Renal pelvis (tissue), 12 donors: ENCODE measurements at places on chromosomes 5 and 9. TPM values are rescaled to one million over a fixed set of nuclear protein-coding genes. Genes with fewer than 3 reads are reported as not detected.

GRCh38 chr9:110254500-110254899 lies 1.8 kb downstream of the TXN start:
- no peak for DNase-seq

- no peak for DNase-seq
Measured at GRCh38 chr5:119333421-119333851, 22.4 kb upstream of the TNFAIP8 start.

DNA sequence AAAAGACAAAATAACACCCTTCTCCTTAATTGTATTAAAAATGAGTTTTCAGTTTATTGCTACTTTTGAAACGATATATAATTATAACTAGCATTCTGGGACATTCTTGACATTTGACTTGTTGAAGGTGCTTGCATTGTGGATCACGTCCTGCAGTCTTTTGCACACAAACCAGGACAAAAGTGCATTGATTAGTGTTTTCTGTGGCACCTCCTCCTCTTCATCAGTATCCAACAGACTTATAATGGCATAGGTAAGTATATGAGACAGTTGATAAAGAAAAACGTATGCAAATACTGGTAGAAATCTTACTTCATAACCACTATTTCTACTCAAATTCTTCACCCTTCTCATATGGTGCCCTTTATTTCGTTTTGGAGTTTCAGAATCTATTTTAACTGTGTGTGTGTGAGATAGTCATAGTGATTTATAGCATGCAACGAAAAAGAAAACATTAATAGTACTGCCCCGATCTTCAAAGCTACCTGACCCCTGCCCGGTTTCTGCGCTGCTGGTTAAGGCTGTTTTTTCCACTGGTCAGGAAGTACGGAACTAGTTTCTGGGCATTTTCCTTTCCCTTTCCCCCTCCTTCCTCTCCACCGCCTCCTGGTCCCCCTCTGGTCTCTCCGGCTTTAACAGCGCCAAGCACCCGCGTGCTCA lies 639 bp upstream of the RASA1 start:
- DNase-seq: no peak

GRCh38 chr5:149113669-149114068 lies 27.6 kb upstream of the ABLIM3 start:
- no peak for DNase-seq

- DNase-seq: no peak
Measured at GRCh38 chr9:109488351-109488750, 9.8 kb downstream of the PTPN3 start.

DNA sequence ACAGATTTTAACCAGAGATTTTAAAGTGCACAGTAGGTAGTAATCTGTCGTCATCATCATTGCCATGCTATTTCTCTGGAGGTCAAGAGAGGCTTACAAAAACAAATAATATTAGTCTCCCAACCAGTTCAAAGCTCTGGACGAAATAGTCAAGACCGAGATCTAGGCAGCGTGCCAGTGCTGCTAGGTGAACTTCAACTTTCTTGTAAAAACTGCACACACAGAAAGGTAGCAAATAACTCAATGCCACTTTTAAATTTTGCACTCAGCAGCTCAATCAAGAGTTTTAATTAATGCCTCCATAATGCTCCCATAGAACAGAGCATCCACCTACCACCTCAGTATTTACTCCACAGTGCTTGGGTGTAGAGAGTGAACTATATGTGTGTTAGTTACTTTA lies 656.8 kb downstream of the IRX1 start:
- DNase-seq: no peak

DNA sequence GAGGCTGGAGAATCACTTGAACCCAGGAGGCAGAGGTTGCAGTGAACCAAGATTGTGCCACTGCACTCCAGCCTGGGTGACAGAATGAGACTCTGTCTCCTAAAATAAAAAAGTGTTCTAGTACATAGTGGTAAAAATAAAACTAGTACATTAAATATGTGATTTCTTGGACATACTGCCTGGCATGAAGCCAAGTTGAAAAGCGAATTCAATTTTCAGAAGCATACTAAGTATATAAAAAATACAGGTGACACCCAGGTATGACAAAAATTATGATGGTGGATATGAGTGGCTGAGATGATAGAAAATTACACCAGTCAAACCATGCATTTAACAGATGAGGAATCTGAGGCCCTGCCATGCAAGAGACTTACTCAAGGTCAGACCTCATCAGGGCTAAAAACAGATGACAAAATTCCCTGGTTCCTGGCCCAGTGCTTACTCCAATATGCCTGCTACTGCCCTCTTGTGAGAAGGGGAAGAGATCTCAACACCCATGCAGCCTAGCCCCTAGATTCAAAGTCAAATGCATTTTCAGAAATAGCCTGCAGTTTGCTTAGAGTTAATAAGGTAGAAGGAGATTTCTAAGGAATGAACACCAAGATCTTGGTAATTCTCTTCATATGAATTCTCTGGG lies 46.6 kb upstream of the GNPDA1 start:
- DNase-seq: no peak

DNA sequence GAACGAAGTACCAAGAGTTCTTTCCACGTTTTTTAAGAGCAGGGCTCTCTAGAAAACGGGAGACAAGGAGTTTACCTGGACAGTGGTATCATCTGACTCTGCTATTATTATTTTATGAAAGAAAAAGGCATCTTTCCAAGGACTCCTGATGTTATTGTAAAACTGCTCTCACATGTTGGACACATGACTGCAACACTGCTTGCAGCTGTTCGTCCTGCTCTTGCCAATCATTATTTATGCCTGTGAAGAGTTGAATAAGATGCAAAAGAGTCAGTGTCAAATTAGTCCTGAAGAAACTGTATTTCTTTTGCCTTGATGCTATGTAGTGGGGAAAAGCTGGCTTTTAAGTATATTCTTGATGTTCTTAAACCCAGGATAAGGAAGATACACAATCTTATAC lies 284.5 kb upstream of the PTGER4 start:
- DNase-seq: no peak

GRCh38 chr5:136235321-136235720 lies 42.4 kb upstream of the SMIM32 start:
- no peak for DNase-seq

- no peak for DNase-seq
Measured at GRCh38 chr9:78620303-78620702, 323.4 kb downstream of the PSAT1 start.

DNA sequence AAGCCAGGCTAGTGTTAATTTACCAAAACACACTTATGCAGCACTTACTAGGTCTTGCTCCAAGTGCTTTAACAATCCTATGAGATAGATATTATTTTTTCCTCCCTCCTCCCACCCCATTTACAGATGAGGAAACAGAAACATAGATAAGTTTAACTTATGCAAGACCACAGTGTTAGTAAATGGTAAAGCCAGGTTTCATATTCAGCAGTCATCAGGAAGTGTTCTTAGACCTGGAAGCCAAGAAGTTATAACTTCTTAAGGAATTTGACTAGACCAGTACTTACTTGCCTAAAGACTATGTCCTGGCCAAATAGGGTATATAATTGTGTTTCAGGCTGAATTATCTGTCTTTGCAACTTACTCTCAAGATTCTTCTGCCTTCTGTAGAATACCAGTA lies 15.9 kb downstream of the ABHD17B start:
- DNase-seq: no peak

DNA sequence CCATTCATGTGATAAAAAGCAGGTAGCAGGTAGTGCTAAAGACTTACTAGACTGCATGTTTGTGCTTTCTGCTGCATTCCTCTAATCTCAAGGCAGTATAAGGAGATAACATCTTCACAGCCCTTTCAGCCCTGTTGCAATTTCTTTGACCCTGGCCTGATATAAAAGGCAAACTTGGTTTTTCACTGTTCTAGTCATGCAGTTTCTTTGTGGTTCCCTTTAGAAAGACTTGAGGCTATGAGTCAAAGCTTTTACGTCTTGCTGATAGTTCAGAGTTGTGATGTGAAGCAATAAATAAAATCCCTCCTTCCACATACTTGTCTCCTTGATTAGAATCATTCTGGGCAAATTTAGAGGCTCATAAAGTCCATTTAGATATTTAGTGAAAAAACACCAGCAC lies 88.6 kb upstream of the CDKN2B start:
- no peak for DNase-seq

ZNF366 gene
- 4.5 TPM for polyA plus RNA-seq

NNT gene
- 102 TPM for polyA plus RNA-seq

BTNL3 gene
- polyA plus RNA-seq: not detected

TLX3 gene
- polyA plus RNA-seq: not detected

SLC36A3 gene
- not detected for polyA plus RNA-seq

TNIP1 gene
- 77.2 TPM for polyA plus RNA-seq

CNTLN gene
- polyA plus RNA-seq: 11.5 TPM

ORM2 gene
- not detected for polyA plus RNA-seq

EMB gene
- 3.5 TPM for polyA plus RNA-seq

THBS4 gene
- polyA plus RNA-seq: 20.0 TPM

RETREG1 gene
- polyA plus RNA-seq: 37.2 TPM
